ENCODE measurements at places on chromosomes 16 and 17.

GRCh38 chr16:1105888-1106620 is 10.0 kb upstream of the C1QTNF8 start:
- no peak for DNase-seq

- DNase-seq: no peak
Observed at GRCh38 chr16:8519179-8519578, 71.1 kb downstream of the TMEM114 start.

DNA sequence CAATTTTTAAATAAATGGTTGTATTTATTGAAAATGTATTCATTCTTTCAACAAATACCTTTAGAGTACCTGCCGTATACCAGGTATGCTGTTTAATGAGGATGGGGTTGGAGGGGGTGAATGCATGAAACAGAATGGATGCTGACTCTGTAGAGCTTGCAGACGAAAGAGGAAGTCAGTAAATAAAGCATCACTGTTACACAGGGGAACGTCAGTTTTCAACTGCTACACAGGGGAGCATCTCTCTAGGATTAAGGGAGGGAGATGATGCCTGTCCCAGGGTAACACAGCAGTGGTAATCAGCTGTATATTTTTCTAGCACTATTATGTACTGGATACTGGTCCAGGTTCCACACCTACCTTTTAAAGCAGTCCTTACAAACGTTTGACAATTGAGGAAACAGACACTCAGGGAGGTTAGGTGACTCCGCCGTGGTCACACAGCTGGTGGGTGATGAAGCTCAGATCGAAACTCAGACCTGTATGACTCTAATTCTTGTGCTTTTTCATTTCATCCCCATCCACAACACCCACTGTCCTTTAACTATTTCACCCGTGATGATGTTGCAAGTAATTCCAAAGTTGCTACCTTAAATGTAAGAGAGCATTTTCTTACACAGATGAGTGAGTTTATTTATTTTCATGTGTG is 452.1 kb upstream of the HSBP1 start:
- no peak for DNase-seq

DNA sequence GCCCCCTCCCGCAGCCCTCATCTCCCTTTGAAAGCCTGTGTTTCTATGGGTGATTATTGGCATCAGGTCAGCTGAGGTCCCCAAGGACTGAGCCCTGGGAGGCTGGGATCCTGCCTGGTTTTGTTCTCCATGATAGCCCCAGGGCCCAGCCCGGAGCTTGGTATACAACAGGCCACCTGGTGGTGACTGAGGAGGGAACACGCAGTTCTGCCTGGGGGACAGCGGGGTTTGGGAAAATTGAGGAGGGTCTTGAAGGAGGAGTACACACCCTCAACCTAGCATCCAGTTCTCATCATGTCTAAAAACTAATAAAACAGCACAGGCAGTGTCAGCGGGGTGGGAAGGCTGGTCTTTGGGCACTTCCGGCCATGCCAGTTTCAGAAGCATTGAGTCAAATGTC is 335.1 kb downstream of the CPPED1 start:
- DNase-seq: no peak

GRCh38 chr17:49285716-49286115 is 55.1 kb upstream of the PHOSPHO1 start:
- no peak for DNase-seq

DNA sequence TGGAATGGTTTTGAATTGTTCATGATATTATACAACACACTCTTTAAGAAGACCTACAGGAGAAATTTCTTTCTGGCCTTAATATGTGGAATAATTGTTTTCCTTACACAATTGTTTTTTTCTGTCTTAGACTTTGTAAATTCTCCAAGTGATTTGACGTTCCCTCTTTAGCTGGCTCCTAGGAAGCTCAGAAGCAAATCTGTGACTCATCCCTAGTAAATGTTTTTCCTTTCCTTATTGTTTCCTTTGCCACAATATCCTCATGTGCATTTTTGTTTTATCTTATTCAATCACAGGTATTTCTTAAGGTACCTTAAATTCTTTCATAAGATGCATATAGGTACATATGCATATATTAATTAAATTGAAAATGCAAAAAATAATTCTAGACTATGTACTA is 13.5 kb downstream of the KIAA0753 start:
- no peak for DNase-seq

GRCh38 chr17:41546819-41547218 is 18.7 kb upstream of the KRT19 start:
- no peak for DNase-seq

DNA sequence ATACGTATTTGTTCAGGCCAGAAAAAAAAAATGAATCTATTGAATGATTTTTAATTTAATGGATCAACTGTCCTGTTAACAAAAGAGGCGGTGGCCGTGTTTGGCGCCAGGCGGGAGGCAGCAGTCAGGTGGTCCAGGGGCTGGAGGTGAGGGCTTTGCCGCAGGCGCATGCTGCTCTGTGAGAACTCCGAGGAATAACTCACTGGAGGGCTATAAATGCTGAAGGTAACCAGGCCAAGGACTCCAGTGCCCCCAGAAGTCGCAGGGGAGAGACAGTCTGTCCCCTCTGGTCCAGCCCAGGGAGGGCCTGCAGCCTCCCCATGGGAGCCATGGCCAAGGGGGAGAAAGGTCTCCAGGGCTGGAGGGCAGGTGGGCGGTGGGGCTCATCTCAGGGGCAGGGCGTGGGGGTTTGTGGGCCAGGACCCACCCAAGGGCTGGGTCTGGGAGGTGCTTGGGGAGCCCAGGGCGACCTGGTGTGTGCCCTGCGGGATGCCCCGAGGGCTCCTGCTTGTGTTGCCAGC is 7.1 kb upstream of the BAHCC1 start:
- no peak for DNase-seq

DNA sequence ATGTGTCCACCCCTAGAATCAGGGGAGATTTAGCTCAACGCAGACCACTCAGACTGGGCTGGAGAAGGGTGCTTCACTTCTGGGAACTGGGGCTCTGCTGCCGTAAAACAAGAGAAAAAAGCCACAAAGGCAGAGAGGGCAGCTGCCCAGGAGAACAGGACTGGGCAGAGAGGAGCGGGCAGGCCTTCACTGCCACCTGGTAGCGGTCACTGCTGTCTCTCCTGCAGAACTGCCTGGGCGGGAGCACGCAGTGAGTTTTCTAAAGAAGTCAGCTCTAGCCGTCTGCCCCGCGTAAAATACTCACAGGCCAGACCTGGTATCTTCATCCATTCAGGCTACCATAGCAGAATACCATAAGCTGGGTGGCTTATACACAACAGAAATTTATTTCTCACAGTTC is 103.8 kb downstream of the AMFR start:
- DNase-seq: no peak

- no peak for DNase-seq
Observed at GRCh38 chr17:9470171-9470570, 105.4 kb downstream of the STX8 start.

GRCh38 chr16:54931120-54932014 is 702 bp downstream of the IRX5 start:
- no peak for DNase-seq

GRCh38 chr17:34862384-34862783 is 98.9 kb downstream of the CCT6B start:
- no peak for DNase-seq

DNA sequence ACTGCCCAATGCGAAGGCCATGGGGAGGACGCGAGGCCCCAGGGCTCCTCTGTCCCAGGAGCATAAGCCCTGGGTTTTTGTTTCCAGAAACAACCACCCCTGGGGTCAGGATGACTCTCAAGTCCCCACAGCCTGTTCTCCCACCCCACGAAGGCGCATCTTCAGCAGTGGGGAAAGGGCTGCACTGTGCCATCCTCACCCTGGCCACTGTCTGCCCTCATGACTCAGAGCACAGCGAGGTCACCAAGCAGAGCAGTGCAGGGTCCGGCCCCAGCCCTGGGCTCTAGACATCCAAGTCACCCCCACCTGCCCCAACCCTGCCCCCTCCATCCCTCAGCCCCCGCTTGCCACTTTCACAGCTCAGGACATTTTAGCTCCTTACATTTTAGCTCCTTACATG is 22.7 kb upstream of the KSR1 start:
- no peak for DNase-seq

GRCh38 chr17:46082257-46082656 is 83.2 kb downstream of the STH start:
- no peak for DNase-seq

DNA sequence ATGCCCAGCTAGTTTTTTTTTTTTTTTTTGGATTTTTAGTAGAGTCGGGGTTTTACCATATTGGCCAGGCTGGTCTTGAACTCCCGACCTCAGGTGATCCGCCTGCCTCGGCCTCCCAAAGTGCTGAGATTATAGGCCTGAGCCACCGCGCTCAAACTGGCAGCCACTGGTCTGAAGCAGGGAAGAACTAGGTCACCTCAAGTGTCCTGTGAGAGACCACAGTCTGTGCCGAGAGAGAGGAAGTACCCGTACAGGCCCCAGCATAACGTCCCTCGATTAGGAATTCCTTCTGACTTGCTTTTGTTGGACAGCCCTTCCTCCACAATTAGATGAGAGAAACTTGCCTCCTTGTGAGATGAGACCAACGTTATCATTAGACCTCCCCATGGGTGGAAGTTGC is 13.7 kb upstream of the CD300E start:
- DNase-seq: no peak

DNA sequence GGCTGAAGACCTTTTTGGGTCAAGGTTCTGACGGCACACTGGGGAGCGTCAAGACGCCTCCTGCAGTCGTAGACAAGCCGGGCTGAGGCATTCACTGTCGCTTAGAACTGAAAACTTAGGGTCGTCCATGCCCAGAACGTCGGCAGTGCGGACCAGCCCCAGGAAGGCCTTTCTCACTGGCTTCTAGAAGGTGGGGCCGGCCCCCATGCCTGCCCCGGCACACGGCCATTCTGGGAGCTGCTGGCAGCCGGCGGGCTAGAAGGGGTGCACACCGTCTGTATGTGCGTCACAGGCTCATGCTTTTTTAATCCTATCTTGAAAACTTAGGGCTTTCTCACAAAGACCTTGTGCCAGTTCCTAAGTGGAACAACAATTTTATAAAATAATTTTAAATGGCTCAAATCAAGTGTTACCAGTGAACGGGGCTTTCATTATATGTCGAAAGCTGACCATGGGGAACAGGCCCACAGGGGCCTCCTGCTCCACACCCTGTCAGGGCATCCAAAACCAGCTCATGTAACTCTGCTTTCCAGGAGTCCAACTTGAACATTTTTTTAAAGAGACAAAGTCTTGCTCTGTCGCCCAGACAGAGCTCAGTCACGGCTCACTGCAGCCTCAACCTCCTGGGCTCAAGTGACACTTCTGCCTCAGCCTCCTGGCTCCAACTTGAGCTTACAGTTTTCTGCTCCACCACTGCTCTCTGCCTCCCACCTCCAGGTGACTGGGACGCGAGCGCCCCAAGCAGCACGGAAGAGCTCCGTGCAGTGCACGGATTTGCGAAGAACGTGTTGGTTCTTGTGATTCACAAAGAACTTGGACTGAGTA is 111.2 kb downstream of the ANKRD11 start:
- DNase-seq: no peak

DNA sequence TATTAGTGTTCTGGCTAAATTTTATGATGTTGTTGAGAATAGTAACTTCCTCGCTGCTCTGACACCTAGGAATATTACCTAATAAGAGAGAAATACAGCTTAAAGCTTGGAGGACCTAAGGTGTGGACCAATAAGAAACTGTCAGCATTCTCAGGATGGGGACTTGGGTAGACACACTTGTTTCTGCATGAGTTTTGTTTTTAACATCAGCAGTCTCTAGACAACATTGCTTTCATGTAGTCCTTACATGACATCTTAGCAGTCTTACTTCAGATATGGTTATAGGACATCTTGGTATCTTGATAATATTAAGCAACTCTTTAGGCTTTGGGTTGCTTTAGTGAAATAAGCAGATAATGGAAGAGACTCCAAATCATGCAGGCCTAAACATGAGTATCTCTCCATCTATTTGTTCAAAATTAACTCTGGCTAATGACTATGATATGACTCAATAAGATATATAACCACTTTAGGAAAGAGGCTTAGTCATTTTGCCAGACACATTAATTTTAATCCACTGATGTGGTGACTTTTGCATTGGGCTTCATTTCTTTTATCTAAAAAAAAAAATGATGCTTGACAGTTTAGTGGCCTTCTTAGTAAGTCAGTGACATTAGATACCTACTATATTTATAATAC is 84.5 kb downstream of the WNT3 start:
- DNase-seq: no peak

DNA sequence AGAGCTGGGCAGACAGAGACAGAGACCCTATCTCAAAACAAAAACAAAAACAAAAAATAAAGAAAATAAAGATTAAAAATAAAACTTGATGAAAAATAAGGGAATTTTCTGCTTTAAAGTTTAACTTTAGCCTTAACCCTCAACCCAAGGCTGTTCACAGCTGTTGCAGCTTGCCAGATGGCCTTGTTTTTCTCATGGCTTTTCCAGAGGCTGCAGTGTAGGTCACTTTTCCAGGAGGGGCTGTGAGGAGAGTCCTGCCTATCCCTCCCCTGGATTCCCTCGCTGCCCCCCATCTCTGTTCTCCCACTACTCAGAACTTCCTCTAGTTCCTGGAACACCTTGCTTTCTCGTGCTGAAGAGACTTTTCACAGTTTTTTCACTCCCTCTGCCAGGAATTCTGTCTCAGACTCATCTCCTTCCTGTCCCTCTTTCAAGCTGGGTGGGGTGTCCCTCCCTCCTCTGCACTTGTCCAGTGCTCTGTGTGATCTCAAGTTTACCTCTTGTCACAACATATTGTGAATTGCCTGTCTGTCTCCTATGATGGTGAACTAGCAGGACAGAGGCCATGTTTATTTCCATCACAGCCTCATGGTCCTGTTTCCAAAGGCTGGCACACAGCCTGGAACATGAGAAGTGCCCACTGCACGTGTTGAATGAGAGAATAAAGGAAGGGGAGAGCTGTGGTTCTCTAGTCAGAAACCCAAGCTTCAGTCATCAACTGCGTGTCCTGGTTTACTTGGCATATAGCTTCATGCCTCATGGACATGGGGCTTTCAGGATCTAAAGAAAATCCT is 69.9 kb upstream of the MSI2 start:
- no peak for DNase-seq

- no peak for DNase-seq
Observed at GRCh38 chr16:64452446-64452845, 669.4 kb downstream of the CDH11 start.

GRCh38 chr17:81324851-81325713 is 30.0 kb upstream of the SLC38A10 start:
- DNase-seq: no peak

- no peak for DNase-seq
Observed at GRCh38 chr16:23317751-23318150, 15.6 kb downstream of the SCNN1B start.

DNA sequence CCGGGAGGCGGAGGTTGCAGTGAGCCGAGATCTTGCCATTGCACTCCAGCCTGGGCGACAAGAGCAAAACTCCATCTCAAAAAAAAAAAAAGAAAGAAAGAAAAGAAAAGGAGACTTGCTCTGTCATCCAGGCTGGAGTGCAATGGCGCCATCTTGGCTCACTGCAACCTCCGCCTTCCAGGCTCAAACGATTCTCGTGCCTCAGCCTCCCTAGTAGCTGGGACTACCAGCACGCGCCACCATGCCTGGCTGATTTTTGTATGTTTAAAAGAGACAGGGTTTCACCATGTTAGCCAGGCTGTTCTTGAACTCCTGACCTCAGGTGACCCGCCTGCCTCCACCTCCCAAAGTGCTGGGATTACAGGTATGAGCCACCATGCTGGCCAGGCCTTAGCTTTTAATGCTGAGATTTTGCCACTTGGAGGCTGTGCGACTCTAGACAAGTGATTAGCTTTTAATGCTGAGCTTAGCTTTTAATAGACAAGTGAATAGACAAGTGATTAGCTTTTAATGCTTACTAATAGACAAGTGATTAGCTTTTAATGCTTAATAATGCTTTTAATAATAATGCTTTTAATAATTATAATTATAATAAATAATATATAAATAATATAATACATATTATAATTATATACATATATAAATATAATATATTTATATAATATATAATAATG is 9.6 kb downstream of the LDAF1 start:
- DNase-seq: no peak
